ENCODE measurements at places on chromosomes 16 and 17. TPM values are rescaled to one million over a fixed set of nuclear protein-coding genes. Genes with fewer than 3 reads are reported as not detected.

Gene C1QL1
- not detected for polyA plus RNA-seq

Gene ATP2A3
- 71.8 TPM for polyA plus RNA-seq

Gene C1QBP
- 206 TPM for polyA plus RNA-seq

Gene SULT1A4
- 1.9 TPM for polyA plus RNA-seq

Gene FAM171A2
- polyA plus RNA-seq, result 0.29 TPM

Gene MARCHF10
- 0.21 TPM for polyA plus RNA-seq

Gene MYH8
- not detected for polyA plus RNA-seq

- DNase-seq, result no peak
- no peak overlapping the region for H3K4me3 ChIP-seq
- H3K27me3 ChIP-seq, result peaks cover 37% of the 10 kb centered on the region
- H3K27ac ChIP-seq, result no peak overlapping the region
These were observed 88.3 kb downstream of the TMEM132E start for GRCh38 chr17:34667656-34668055.

GRCh38 chr17:77454242-77455095 is 313.7 kb downstream of the SEC14L1 start:
- peak overlapping the region; percentile 99 for H3K27ac ChIP-seq
- H3K36me3 ChIP-seq, result no peaks in the 10 kb centered on the region
- no peaks in the 10 kb centered on the region for H3K27me3 ChIP-seq
- H3K4me1 ChIP-seq, result peaks cover 84% of the 10 kb centered on the region

DNA sequence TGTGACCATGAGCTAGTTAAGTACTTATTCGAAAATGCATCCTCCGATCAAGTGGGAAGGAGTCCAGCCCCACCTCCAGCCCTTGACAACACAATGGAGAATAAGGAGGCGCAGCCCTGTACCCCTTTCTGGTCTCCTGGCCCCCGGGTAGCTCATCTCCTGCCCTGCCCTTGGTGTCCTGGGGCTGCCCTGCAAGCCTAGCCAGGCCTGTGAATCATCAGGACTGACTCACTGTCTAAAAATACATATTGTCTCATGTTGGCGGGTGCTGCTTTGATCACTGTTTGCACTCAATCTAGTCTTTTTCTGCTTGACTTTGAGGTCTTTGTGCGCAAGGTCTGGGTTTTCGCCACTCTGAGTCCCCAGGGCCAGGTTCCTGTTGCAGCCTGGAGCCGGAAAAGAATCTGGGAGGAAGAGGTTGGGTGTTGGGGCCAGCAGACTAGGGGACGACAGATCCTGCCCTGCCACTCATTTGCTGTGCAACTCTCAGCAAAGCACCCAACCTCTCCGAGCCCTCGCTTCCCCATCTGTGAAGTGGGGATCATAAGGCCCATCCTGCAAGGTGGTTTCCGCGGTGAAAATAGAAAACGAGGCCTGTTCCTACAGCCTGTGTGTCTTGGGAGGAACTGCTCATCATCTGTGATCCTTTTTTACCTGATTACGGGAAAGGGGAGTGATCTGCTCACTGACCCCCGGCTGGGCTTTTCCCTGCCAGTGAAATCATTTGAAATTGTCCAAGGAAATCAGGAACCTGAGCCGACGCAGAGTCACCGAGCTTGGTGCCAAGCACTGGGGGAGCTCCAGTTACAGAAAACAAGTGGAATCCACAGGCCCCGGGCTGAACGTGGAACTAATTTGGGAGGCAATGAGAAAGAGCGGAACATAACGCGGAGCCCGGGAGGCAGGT is 230.4 kb downstream of the PARN start:
- no peak overlapping the region for H3K27ac ChIP-seq
- DNase-seq, result no peak
- H3K36me3 ChIP-seq, result no peaks in the 10 kb centered on the region
- H3K4me3 ChIP-seq, result no peak overlapping the region

DNA sequence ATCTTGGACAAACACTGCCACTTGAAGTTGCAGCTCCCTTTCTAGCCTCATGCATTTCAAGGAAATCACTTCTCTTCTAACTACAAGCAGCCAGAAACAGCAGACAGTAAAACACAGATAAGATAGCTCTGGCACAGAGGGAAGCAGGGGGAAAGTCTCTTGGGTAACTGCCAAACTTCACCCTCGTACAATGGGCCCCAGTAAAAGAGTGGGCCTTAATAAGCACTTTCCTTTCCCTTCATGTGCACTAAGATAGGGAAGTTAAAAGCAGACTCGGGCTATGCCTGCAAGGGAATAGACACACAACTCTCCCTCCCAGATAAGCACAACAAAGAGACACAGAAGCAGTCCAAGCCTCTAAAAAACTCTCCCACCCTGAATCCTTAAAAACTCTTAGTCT is 4.2 kb upstream of the KRTAP4-5 start:
- no peak for DNase-seq
- H3K27ac ChIP-seq, result no peak overlapping the region
- H3K4me1 ChIP-seq, result peaks cover 19% of the 10 kb centered on the region
- H3K36me3 ChIP-seq, result no peaks in the 10 kb centered on the region
- H3K27me3 ChIP-seq, result no peaks in the 10 kb centered on the region
- H3K4me3 ChIP-seq, result no peak overlapping the region

- no peak for DNase-seq
- no peak overlapping the region for H3K4me3 ChIP-seq
- H3K27ac ChIP-seq, result no peak overlapping the region
- H3K36me3 ChIP-seq, result no peaks in the 10 kb centered on the region
These were observed 217.8 kb downstream of the GRIN2A start for GRCh38 chr16:9964426-9964825.

GRCh38 chr16:50841081-50841886 is 99.4 kb downstream of the CYLD start:
- H3K4me3 ChIP-seq, result peak overlapping the region; percentile 90
- no peak overlapping the region for H3K27ac ChIP-seq
- H3K4me1 ChIP-seq, result peaks cover 18% of the 10 kb centered on the region
- DNase-seq, result peak; percentile 4
- peaks cover 68% of the 10 kb centered on the region for H3K27me3 ChIP-seq

GRCh38 chr16:1145383-1146100 is 7.4 kb upstream of the CACNA1H start:
- no peak overlapping the region for H3K4me3 ChIP-seq
- H3K4me1 ChIP-seq, result no peaks in the 10 kb centered on the region
- H3K27me3 ChIP-seq, result no peaks in the 10 kb centered on the region
- DNase-seq, result no peak
- no peaks in the 10 kb centered on the region for H3K36me3 ChIP-seq
- no peak overlapping the region for H3K27ac ChIP-seq

- H3K36me3 ChIP-seq, result peaks cover 20% of the 10 kb centered on the region
- H3K27me3 ChIP-seq, result no peaks in the 10 kb centered on the region
- no peak for DNase-seq
- H3K4me1 ChIP-seq, result peaks cover 9% of the 10 kb centered on the region
- no peak overlapping the region for H3K27ac ChIP-seq
- no peak overlapping the region for H3K4me3 ChIP-seq
These were observed 92.6 kb downstream of the CLEC16A start for GRCh38 chr16:11036868-11037410.

DNA sequence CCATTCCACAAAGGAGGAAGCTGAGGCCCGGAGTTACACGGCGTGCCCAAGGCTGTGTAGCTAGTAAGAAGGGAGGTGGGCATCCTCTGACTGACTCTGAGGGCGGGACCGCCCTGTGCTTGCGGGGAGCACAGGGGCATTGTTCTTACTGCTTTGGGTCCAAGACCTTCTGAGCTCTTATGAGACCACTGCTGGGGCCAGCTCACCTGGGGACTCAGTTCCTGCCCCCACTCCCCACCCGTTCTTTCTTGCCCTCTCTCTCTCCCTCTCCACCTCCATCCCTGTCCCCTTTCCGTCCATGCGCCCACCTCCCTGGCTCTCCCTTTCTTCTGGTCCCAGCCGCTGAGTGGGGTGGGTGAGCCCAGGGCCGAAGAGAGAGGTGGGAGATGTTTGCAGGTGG is 19.6 kb downstream of the CCR7 start:
- DNase-seq, result no peak
- peaks cover 86% of the 10 kb centered on the region for H3K4me1 ChIP-seq
- H3K27me3 ChIP-seq, result no peaks in the 10 kb centered on the region
- H3K27ac ChIP-seq, result peak overlapping the region; percentile 77
- H3K36me3 ChIP-seq, result no peaks in the 10 kb centered on the region
- H3K4me3 ChIP-seq, result no peak overlapping the region

- no peak overlapping the region for H3K27ac ChIP-seq
- H3K27me3 ChIP-seq, result no peaks in the 10 kb centered on the region
- H3K36me3 ChIP-seq, result no peaks in the 10 kb centered on the region
- H3K4me1 ChIP-seq, result peaks cover 23% of the 10 kb centered on the region
- H3K4me3 ChIP-seq, result no peak overlapping the region
- no peak for DNase-seq
These were observed 6.9 kb downstream of the CYBC1 start for GRCh38 chr17:82443465-82444283.

DNA sequence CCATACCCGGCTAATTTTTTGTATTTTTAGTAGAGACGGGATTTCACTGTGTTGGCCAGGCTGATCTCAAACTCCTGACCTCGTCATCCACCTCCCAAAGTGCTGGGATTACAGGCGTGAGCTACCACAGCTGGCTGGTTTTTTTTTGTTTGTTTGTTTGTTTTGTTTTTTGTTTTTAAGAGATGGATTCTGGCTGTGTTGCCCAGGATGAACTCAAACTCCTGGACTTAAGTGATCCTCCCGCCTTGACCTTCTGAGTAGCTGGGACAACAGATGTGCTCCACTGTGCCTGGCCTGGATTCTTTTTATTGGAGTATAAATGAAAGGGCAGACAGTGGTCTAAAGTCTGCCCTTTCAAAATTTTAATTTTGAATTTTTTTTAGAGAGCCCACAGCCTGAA is 44.7 kb downstream of the FOXK2 start:
- H3K27ac ChIP-seq, result no peak overlapping the region
- DNase-seq, result no peak
- no peaks in the 10 kb centered on the region for H3K27me3 ChIP-seq
- H3K4me3 ChIP-seq, result no peak overlapping the region

DNA sequence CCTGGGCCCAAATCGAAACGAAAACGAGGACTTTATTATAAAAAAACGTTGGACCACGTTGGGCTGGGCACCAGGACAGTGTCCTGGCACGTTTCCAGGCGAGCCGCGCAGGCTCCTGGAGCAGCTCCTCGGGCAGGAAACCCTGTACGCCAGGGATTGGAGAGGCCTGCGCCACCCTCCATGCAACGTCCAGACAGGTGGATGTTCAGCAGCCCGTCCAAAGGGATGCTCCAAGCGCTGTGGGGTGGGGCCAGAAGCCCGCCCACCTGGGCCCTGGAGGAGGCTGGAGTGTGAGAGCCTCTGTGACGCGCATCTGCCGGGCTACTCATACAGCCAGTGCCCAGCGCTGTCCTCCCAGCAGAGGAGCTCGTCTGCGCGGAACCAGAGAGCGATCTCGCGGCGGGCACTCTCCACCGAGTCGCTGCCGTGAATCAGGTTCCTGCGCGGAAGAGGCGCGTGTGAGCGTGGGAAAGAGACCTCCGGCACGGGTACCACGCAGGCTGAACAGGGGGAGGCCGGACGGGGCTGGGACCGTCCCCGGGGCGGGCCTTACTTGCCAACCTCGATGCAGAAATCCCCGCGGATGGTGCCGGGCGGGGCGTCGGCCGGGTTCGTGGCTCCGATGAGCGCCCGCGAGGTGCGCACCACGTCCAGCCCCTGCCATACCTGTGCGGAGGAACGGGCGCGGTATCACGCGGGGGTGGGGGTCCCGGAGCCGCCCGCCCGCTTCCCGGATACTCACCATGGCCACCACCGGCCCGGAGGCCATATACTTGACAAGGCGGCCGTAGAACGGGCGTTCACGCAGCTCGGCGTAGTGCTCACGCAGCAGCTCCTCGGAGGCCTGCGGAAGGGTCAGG is 785 bp downstream of the NME3 start:
- no peaks in the 10 kb centered on the region for H3K27me3 ChIP-seq
- peak; percentile 47 for DNase-seq
- H3K36me3 ChIP-seq, result no peaks in the 10 kb centered on the region

GRCh38 chr17:2125013-2125535 is 70.2 kb downstream of the HIC1 start:
- H3K27ac ChIP-seq, result no peak overlapping the region
- H3K4me3 ChIP-seq, result no peak overlapping the region
- peaks cover 27% of the 10 kb centered on the region for H3K4me1 ChIP-seq
- DNase-seq, result no peak
- H3K36me3 ChIP-seq, result peaks cover 13% of the 10 kb centered on the region

DNA sequence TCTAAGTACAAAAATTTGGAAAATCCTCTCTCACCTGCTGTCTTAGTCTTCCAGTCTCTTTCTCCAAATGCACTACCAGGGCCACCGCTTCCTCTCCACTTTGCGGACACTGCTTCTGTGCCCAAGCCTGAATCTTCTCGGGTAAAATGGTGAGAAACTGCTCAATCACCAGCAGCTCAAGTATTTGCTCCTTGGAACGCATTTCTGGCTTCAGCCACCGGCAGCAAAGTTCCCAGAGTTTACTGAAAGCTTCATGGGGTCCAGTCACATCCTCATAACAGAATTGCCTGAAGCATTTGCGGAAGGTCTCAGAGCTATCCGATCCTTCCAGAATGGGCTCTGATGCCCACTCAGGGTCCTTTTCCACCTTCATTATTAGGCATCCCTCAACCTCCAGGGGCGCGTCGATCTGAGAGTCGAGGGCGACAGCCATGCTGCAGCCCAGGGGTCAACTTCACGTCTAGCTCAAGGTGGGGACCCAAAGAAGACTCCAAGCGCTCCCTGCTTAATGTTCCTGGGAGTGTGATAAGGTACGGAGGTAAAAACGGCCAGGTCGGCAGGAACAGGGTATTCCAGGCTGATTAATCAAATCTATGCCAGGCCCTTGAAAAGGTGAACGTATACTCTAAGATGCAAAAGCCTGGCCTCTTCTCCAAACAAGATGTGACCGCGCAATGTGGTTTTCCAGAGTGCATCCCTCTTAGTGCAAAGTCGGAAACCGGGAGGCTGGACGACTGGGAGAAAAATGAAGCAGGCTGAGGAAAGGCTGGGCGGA is 763 bp downstream of the ZKSCAN2 start:
- peak overlapping the region; percentile 98 for H3K27ac ChIP-seq
- H3K4me1 ChIP-seq, result peaks cover 55% of the 10 kb centered on the region
- no peaks in the 10 kb centered on the region for H3K27me3 ChIP-seq
- DNase-seq, result no peak
- H3K36me3 ChIP-seq, result peaks cover 4% of the 10 kb centered on the region
- H3K4me3 ChIP-seq, result peak overlapping the region; percentile 98

DNA sequence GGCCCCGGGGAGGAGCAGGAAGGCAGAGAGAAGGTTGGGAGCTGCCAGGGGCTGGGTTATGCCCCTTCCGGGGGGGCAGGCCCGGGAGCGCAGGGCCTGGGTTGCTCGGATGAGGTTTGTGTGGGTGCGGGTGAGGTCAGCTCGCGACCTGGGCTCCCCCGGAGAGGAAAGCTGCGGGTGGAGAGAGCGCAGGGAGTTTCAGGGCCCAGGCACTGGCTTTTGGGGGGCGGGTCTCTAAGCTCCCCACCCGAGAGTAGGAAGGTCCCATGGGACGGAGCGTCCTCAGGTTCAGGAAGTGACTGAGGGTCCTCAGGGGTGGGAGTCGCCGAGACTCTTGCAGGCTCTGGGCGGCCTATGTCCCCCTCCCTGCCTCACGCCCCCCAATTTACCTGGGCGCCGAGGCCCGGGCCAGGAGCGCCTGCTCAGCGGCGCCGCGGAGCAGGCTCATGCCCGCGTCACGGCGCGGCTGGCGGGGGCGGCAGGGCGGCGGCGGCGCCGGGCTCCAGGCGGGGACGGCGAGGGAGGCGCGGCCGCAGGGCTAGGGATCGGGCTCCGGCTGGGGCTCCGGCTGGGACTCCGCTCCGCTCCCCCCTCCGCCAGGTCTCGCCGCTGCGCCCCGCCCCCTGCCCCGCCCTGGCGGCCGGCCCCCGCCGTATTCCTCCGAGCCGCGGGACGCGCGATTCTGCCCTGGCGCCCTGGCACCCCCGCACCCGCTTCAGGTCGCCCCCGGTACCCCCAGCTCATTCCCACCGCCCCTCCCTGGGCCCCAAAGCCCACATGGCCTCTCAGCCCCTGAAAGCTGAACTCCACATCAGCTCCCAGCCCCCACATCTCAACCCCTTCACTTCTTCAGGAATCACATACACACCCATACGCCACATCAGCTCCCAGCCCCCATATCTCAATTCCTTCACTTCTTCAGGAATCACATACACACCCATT is at the start of gene DOK4:
Gene DOK4 (minus strand): TSS at position 578 of the 942 bp plus-strand sequence. CDS start 6,986 bp downstream, outside the sequence.
- H3K27ac ChIP-seq, result no peak within 1 kb of the TSS
- H3K36me3 ChIP-seq, result no peaks in the 10 kb centered on the region
- peak within 1 kb of the TSS; percentile 85 for H3K4me3 ChIP-seq
- peaks cover 14% of the 10 kb centered on the region for H3K4me1 ChIP-seq

Data from naive B cell (primary cell).